ENCODE measurements at places on chromosomes 7 and 10. TPM values are rescaled to one million over a fixed set of nuclear protein-coding genes. Genes with fewer than 3 reads are reported as not detected.

The INA gene
- 0.70 TPM for total RNA-seq

The LRRC61 gene
- total RNA-seq: 24.7 TPM

The DNAJC12 gene
- total RNA-seq: 8.8 TPM

The FRAT1 gene
- 5.7 TPM for total RNA-seq

The PEX1 gene
- 16.8 TPM for total RNA-seq

DNA sequence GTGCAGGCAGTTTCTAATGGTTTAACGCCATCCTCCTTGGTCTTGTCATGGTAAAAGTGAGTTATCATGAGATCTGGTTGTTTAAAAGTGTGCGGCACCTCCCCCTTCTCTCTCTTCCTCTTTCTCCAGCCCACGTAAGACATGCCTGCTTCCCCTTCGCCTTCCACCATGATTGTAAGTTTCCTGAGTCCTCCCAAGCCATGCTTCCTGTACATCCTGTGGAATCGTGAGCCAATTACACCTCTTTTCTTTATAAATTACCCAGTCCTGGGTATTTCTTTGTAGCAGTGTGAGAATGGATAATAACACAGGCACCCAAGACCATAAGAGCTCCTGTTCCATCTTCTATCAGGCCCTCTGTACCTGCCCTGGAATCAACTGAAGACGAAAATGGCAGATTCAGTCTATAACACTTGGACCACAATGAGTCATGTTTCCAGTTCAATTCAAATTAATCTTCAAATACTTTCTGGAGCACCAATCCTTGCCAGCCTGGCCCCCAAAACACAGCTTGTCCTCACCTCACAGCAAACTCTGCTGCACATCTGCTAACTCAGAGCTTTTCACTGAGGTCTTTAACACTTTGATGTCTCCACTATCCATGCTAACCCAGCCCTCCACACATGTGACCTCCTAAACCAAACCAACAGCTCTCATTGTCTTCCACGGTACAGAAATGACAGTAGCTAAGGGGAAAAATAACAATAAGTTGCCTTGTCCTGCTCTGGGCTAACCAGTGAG is 73.2 kb downstream of the SFMBT2 start:
- H3K4me3 ChIP-seq: no peak overlapping the region
- H3K4me1 ChIP-seq: peaks cover 26% of the 10 kb centered on the region
- H3K36me3 ChIP-seq: peaks cover 38% of the 10 kb centered on the region
- H3K27ac ChIP-seq: peak overlapping the region; percentile 39
- no peaks in the 10 kb centered on the region for H3K27me3 ChIP-seq
- DNase-seq: no peak

DNA sequence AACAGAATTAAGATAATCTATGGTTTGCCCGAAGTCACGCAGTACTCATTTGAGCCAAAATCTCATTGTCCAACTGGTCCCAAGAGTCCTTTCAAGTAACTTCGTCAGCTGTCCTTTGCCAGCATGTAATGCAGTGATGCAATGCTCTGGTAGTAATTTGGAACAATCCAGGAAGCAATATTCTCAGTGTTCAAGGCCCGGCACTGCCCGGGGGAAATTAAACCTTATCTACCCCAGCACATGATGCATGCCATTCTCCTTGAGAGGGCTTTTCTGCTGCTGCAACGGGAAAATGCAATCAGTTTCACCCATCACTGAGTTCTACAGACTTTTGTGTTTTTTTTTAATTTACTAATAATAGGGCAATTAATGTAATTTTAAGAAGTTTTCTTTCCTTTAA is 77.6 kb upstream of the NME8 start:
- H3K27me3 ChIP-seq: peaks cover 3% of the 10 kb centered on the region
- H3K4me3 ChIP-seq: no peak overlapping the region
- H3K36me3 ChIP-seq: no peaks in the 10 kb centered on the region

GRCh38 chr10:105837951-105838350 is 1196.9 kb downstream of the SORCS3 start:
- DNase-seq: no peak
- H3K27me3 ChIP-seq: no peaks in the 10 kb centered on the region
- peaks cover 2% of the 10 kb centered on the region for H3K4me1 ChIP-seq

- H3K27me3 ChIP-seq: no peaks in the 10 kb centered on the region
- H3K4me1 ChIP-seq: peaks cover 20% of the 10 kb centered on the region
- H3K27ac ChIP-seq: no peak overlapping the region
- DNase-seq: no peak
- H3K36me3 ChIP-seq: peaks cover 5% of the 10 kb centered on the region
These were observed 165.1 kb downstream of the SVIL start for GRCh38 chr10:29469481-29470354.

DNA sequence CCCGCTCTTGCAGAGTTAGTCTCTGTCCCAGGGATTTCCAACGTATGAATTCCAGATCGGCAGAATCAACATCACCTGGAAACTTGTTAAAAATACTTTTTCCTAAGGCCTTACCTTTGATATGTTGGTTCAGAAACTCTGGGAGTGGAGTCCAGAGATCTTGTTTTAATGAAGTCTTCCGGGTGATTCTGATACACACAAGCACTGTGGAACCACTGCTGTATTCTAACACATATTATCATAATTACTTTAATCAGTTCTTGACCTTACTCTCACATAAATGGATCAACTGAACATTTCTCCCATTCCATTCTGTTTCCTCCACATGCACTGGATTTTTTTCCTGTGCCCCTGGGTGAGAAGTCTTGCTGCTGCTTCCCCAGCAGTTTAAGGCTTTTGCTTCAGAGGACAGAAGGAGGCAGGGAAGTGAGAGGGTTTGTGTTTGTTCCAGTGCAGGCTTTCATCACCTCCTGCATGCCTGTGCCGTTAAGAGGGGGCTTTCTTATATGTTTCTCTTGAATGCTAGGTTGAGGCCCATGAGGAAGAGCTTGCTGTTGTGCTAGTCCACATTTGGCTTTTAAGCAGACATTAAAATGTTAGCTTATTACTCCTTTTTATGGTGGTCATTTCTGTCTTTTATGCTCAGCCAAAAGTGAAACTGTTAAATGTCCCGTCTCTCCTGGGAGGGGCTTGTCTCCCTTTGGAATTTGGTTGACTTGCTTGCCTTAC is 32.4 kb downstream of the CCSER2 start:
- DNase-seq: no peak
- peaks cover 23% of the 10 kb centered on the region for H3K36me3 ChIP-seq
- H3K4me3 ChIP-seq: peak overlapping the region; percentile 36
- peaks cover 70% of the 10 kb centered on the region for H3K4me1 ChIP-seq

GRCh38 chr10:58758321-58758720 is 245.6 kb downstream of the BICC1 start:
- no peaks in the 10 kb centered on the region for H3K4me1 ChIP-seq
- no peaks in the 10 kb centered on the region for H3K36me3 ChIP-seq
- H3K4me3 ChIP-seq: no peak overlapping the region
- H3K27ac ChIP-seq: no peak overlapping the region
- no peaks in the 10 kb centered on the region for H3K27me3 ChIP-seq
- DNase-seq: no peak

DNA sequence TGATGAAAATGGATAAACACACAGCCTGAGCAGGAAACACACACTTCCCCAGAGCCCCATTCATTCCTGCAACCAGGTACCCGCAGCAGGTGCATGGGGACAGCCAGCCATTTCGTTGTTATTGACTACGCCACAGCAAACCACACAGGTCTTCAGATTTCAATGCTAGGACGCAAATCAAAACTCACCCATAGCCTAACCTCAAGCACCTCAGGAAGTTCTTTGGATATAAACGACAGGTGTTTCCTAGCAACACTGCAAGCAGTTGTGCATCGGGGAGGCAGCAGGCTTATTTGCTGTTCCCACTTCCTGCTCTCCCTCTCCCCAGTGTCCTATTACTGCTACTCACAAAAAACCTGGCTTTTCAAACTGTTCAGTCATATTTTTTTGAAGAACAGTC is 176.5 kb upstream of the FRMD4A start:
- H3K4me1 ChIP-seq: peaks cover 23% of the 10 kb centered on the region
- H3K27ac ChIP-seq: peak overlapping the region; percentile 59
- DNase-seq: peak; percentile 56

Measured in activated CD8-positive, alpha-beta memory T cell treated with anti-CD3 and anti-CD28 coated beads, Interleukin-2, amount 10 ng/mL, durations not matched to agents 7 days and 5 days (primary cell).